ENCODE measurements at places on chromosomes 4 and X.

- no peak for DNase-seq
Observed at GRCh38 chrX:148580016-148580415, 79.6 kb downstream of the AFF2 start.

DNA sequence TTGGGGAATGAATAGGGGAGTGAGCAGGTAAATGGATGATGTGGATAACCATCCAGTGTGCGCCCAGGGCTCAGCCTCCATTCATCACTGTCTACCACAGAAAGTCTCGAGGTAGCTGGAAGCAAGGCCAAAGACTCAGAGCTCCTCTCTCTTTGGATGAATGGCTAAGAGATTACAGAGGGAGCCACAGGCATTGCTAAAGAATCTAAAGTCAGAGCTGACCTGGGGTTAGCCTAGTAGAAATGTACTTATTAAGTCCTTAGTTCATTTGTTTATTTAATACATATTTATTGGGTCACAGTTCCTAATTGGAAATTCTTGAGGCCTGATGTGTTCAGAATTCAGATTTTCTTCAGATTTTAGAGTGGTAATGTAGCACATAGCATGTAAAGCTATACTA is 88.7 kb upstream of the HPF1 start:
- no peak for DNase-seq

GRCh38 chr4:14177987-14178386 is 550.5 kb upstream of the BOD1L1 start:
- no peak for DNase-seq

DNA sequence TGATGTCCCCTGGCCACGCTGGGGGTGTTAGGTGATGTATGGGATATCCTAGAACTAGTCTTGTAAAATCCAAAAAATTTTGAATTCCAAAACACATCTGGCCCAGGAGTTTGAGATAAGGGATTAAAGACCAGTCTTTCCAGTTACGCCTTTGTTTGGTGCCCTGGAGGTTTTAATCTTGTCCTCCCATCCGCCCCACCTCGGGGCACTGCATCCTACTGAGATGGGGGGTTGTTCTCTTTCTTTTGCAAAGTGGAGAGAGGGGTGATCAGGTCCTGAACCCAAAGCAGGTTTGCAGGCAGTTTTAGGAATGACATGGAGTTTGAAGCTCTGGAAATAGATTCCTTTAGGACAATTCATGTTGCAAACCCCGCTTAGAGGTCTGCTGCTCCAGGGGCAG is 1.8 kb downstream of the SUV39H1 start:
- no peak for DNase-seq

- no peak for DNase-seq
Observed at GRCh38 chrX:68686097-68686977, 38.9 kb downstream of the STARD8 start.

GRCh38 chr4:85431156-85431555 is 43.8 kb upstream of the ARHGAP24 start:
- DNase-seq, result no peak

DNA sequence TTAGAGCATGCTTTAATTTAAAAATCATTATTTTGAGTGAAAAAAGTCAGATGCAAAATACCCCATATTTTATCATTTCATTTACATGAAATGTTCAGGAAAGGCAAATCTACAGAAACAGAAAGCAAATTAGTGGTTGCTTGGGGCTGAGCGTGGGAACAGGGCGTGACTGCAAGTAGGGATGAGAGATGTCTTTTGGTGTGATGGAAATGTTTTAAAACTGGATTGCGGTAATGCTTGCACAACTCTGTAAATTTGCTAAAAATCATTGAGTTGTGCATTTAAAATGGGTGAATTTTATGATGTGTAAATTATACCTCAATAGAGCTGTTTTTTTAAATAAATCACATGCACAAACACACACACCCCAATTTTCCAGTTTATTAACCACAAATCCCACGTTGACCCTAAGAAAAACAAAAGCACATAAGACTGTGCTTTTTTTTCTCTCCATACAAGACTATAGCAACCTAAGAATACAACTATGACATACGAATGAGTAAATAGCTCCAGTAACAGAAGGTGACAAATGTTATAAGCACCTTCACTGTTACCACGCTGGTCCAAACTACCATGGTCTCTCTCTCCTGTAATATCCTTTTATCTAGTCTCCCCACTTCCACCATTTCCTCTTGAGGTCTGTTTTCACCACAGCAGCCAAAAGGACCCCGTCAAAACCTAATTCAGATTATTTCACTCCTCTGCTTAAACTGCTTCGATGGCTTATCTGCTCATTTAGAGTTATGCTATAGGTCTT is 37.2 kb downstream of the FRMD7 start:
- no peak for DNase-seq

DNA sequence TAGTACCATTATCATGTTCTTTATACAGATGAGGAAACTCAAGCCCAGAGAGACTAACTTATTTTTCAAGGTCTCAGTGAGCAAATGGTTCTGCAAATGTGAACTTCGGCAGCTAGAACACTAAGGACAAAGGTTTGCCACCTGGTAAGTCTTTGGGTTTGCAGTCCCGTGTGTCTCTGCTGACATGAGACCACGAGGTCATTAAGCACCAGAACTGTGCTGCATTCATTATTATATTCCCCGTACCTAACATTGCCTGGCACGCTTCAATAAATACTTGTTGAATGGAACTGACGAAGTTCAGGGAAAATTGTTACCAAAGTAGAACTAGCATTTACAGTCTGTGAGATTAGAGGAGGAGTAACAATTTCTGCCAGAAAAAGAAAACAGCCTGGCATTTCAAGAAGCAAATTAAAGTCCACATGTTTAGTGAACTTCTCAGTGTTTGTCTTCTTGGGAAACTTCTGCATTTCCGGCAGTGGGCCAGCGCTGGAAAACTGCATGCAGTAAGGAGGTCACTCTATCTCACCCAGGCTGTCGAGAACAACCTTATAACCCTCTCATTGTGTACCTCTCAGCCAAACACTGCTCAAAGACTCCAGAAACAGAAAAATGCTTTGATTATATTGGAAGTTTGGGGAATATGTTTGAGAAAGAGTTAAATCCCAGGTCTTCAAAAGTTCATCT is 67.4 kb upstream of the CPEB2 start:
- no peak for DNase-seq

DNA sequence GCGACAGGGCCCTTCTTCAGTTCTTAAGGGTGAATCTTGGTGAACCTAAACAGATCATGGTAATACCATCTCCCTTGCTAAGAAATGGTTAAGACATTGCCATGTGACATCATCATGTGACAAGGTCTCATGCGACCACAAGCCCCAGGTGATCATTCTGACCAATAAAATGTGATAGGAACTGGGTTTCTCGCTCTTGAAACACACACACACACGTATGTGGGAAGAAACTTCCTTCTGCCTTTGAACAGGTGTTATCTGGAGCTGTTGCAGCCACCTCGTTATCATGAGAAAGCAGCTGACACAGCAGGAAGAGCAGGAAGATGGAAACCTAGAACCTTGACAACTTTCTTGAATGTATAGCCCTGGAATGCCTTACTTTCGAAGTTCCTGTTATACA is 10.2 kb downstream of the SOD3 start:
- DNase-seq, result no peak

DNA sequence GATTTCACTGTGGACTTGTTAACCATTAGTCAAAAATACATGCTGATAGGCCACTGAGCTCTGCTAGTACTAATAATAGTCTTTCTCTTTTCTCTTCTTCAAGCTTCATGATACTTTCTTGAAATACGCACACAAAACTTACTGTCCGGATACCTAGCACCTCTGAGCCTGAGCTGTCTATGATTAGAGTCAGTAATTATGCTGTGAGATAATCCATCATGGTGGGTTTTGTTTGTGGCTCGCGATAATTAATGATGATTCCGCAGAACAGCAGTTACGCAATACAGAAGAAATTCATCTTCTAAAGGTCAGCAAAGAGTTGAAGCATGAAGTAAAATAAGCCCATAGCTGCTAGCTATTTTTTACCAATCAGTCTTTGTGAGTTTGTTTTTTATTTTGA is 511.5 kb upstream of the GALNT7 start:
- no peak for DNase-seq

DNA sequence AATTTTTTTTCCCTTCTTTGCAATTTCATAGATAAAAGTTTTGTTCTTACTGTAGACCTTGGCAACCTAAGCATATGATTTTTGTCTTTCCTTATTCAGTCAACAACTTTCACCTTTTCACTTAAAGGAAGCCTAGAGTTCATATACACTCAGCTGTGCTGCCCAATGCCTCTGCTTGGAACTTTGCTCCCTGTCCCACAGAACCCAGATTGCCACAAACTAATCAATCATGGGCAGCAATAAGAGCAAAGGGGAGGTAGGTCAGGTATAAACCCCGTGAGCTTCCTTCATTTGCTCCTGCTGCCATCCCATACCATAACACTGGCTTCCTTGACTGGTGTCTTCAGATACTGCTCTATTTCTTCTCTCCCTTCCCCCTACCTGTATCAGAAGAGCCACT is 51.0 kb upstream of the BEND2 start:
- DNase-seq, result no peak

DNA sequence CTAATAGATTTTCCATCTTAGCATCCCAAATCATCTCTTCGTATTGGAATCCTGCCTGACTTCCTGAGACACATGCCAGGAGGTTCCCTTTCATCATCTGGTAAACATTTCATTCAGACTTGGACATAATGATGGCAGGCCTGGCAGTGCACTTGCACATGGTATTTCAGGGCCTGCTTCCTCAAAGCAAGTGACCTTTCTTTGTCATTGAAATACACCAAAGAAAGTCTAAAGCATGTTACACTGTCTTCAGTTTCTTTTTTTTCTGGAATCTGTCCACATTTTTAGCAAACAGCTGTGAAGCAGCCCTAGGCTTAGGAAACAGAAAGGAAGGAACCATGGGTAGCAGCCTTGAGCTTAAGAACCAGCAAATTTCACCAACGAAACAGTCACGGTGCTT is 205.9 kb upstream of the VCX start:
- DNase-seq, result no peak

DNA sequence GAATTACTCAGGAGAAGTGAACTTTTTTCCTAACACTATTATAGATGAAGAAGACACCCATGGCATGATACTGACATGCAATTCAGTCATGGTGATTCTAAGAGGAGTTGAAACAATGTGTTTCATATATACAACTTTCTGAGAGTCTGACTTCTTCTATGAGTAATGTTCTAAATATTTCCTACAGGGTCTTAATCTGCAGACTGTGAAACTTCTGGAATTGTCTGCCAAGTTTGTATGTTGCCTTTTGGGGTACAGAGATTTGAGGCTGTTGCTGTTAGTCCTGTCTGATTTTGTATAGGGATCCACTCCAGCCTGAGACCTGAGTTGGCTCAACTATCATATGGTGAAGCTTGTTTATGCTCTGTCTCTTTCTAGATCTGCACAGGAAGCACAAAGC is 160.6 kb upstream of the GATB start:
- no peak for DNase-seq

DNA sequence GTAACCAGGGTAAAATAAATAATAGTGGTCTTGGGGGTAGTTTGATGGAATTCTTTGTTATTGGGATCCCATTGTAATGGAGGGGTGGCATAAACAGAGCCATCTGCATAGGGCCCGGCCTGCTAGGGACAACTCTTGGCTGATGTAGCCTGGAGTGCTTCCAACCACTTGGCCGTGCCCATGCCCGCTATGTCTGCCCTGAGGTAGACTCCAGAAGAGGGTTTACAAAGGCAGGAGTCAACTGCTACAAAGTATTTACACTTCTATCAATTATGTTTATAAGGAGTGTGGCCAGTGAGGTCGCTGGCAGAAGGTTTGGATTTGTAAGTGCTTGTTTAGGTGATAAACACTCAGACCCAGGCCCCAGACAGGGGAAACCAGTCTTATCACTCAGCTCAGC is 8.1 kb downstream of the RASL11B start:
- no peak for DNase-seq

DNA sequence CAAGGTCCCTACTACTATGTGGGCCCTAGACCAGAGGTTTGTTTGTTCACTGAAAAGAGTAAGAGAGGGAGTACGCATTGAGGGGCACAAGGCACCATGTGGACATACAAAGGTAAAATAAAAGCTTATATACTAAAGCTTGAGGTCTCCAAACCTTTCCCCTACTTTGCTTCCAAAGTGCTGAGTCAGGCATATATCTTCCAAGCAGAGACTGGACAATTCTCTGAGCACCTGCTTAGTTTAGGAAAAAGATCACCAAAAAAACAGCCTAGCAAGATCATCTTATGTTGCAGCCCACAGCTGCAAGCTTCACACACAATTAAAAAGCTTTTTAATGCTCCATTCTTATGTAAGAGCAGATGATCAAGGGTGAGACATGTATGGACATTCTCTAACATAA is 119.5 kb downstream of the WDFY3 start:
- DNase-seq, result no peak

- no peak for DNase-seq
Observed at GRCh38 chr4:3231471-3231870, 17.5 kb upstream of the MSANTD1 start.

GRCh38 chr4:168633064-168633463 is 136.2 kb downstream of the PALLD start:
- no peak for DNase-seq

GRCh38 chr4:145541346-145541745 is 59.7 kb downstream of the SMAD1 start:
- no peak for DNase-seq

GRCh38 chr4:150515135-150515534 is 66.8 kb upstream of the MAB21L2 start:
- DNase-seq, result no peak

- no peak for DNase-seq
Observed at GRCh38 chrX:1673337-1673736, 58.5 kb downstream of the ASMT start.

GRCh38 chr4:134078230-134078914 is 123.2 kb downstream of the PABPC4L start:
- DNase-seq, result no peak

DNA sequence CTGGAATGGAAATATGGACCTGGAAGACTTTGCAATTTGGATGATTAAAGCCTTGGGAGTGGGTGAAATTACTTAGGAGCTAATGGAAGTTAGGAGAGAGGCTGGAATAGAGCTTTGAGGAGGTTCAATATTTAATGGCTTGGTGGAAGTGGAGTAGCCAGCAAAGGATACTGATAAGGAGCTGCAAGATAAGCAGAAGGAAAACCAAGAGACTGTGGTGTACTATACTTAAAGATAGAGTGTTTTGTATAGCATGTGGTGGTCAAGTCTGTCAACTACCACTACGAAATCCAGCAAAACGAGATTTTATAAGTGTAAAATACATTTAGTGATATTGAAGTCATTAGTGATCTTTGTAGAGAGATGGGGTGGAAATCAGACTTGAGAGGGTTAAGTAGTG is 54.0 kb upstream of the TMLHE start:
- no peak for DNase-seq

- DNase-seq, result no peak
Observed at GRCh38 chr4:53059256-53059655, 197.1 kb downstream of the RASL11B start.

- DNase-seq, result no peak
Observed at GRCh38 chrX:118685393-118685792, 42.0 kb upstream of the IL13RA1 start.

GRCh38 chr4:133316909-133317308 is 167.8 kb downstream of the PCDH10 start:
- DNase-seq, result no peak

- no peak for DNase-seq
Observed at GRCh38 chr4:25859429-25860148, 3.2 kb downstream of the SEL1L3 start.

GRCh38 chr4:175469514-175469913 is 342.6 kb downstream of the GPM6A start:
- DNase-seq, result no peak

GRCh38 chr4:25767877-25768725 is 94.7 kb downstream of the SEL1L3 start:
- DNase-seq, result no peak

Measured in stimulated activated CD8-positive, alpha-beta memory T cell treated with anti-CD3 and anti-CD28 coated beads, Interleukin-4, amount 100 ng/mL, for 1 hour (primary cell).